Fibroblast of skin of right quadriceps (primary cell): ENCODE measurements at places on chromosomes 1 and 21.

DNA sequence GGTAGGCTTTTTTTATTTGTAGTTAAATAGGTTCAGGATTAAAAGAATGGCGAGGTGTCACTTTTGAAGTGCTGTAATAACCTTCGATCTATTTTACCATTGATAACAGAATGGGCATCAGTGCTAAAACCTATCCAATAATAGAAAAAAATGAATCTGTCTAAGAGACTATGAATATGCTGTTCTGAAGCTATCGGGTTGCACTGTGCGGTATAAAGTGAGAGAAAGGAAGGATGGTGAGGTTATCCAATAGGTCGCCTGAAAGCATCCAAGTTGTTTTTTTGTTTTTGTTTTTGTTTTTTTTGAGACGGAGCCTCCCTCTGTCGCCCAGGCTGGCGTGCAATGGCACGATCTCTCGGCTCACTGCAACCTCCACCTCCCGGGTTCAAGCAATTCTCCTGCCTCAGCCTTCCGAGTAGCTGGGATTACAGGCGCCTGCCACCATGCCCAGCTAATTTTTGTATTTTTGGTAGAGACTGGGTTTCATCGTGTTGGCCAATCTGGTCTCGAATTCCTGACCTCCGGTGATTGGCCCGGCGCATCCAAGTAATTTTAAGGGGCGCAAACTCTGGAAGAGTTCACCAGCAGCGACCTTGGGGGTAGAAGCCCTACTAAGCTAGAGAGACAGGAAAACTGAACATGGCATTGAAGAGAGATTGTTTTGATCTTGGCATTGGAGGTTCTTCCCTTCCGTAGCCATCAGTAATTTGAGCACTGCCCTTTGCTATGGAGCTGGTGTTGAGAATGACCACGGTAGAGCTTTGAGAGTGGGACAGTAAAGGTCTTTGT lies 8.7 kb upstream of the MDM4 start:
- peak; percentile 75 for DNase-seq

GRCh38 chr1:157580179-157580827 lies 17.6 kb downstream of the FCRL4 start:
- DNase-seq: peak; percentile 52

GRCh38 chr1:54413295-54413694 lies 7.1 kb upstream of the SSBP3 start:
- DNase-seq: peak; percentile 71

DNA sequence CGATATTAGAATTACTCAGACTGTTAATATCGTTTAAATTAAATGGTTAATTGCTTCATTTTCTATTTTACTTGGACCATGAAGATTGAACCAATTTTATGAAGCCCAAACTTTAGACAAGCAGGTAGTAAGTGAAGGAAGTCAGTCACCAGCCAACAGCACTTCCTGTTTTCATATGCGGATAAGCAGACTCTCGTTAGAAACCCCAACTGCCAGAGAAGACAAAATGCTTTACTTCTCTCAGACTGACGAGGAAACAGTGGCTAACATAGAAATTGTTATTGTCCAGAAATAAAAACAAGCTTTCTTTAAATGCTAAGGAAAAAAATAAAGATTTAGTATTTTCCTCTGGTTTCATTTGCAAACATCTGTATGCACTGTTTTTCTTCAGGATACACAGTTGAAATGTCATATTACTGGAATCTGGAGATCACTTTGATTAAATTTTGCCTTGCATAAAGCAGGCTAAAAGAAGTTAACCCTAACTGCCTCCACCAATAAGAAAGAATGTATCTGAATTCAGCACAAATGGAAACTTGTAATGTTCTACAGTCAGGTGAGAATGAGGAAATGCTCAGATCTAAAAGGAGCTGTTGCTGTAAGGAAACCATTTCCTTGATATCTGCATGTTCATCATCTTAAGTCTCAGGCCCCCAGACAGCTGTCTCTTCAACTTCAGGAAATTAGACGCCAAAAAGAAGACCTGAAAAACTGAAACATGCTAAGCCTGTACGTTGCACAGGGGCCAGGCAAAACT lies 129.8 kb upstream of the SAMSN1 start:
- DNase-seq: no peak

DNA sequence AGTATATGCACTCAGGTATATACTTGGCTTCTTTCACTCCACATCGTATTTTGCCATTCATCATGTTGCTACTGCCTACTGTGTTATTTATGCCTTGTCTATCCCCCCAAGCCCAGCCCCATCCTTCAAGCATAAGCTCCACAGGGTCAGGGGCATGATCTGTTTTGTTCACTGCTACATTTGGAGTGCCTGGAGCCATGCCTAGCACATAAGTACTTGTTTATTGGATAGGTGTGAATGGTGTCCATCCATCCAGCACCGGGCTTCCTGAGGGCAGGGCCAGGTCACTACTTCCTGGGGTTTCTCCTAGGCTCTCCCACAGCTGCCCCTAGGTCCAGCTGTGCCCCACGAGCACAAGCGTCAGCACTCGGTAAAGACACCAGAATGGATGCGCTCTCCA lies 289.0 kb upstream of the VAMP3 start:
- DNase-seq: no peak

- DNase-seq: no peak
Observed at GRCh38 chr1:152630596-152630995, 7.7 kb upstream of the LCE3A start.

GRCh38 chr1:164188497-164188896 lies 370.5 kb upstream of the PBX1 start:
- DNase-seq: no peak

DNA sequence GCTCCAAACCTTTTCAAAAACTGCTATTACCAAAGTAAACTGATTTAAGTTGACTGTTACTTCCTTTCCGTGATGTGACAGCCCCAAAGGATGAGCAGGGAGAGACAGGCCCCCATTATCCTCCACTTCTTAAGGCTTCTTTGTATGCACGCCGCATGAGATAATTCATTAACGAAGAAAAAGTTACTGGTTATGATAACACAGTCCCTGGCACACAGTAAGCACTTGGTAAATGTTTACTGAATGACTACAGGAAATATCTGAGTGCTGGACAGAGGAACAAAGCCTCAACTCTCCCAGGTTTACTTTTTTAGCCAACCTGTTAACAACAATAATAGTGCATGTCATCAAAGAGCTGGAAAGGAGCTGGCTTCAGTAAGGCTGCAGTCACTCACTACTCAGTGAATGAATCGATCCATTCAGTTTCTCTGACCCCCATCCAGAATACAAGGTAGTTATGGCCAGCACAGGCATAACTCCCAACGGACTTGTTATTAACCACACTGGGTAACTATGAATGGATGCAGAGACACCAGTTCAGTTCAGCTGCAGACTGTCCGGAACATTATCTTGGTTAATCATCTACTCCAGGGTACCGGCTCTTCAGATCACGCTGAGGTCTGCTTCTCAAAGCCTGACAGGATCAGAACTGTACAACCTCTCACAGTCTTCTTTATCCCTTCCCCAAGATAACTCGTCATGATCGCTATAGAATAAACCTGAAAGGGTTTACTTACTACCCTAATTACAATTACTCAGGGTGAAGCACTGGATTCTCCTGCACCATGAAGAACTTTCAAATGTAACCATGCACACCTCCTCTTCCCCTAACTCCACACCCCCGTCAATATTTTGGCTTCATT lies 58.3 kb downstream of the TGFBR3 start:
- no peak for DNase-seq

GRCh38 chr21:45578811-45579381 lies 36.7 kb upstream of the SLC19A1 start:
- no peak for DNase-seq

DNA sequence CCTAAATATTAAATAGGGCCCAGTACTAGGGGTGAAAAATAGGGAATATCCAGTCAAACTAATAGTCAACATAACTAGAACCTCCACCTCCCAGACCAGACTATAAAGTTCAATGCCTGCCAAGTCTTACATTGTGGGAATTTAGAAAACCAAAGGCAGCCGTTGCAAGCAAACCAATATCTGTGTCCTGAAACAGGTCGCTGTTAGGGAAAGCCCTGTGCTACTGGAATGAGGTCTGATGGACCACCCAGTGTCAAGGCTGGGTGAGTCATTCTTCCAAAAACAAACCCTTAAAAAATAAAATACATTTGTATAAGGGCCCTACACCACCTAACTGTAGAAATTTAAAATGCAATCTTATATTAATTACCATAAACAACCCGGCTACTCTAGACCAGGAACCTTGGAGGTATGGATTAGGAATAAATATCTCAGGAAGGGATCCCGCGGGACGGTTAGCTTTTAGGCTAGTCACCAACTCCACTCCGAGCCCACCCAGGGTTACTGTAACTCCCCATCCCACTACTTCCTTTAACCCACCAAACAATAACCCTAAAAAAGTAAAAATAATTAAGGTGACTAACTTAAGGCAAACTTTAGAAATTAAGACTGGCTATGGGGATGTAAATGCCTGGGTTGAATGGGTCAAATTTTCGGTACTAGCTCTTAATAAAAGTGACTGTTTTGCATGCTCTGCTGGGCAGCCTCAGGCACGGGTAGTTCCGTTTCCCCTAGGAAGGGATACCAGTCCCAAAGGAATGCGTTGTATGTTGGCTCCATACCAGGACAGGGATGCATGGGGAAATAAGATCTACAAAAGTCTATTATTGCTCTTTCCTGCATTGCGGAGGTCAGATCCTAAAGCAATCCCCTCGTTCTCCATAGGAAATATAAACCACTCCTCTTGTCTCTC lies 65.4 kb upstream of the TLR5 start:
- DNase-seq: peak; percentile 19

DNA sequence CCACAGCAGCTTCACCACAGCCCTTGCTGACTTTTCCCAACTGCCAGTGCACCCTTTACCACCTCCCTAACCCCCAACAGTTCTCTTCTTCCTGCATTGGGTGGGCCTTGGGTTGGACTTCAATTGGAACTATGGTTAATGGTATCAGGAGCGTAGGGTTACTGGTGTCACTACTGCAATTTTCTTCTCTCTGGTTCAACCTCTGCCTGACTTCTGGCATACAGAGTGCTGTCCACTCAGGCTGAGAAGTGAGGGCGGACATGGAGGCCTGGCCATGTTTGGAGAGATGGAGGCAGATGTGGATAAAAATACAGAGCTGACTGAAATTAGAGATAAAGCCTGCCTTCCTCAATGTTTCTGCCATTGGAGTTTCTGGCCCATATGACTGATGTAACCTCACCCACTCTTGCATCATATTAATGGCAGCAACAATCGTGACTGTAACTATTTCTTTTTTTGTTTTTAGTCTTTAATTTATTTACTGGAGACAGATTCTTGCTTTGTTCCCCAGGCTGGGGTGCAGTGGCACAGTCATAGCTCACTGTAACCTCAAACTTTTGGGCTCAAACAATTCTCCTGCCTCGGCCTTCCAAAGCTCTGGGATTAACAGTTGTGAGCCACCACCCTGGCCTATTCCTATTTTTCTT lies 87.8 kb downstream of the NAV1 start:
- DNase-seq: peak; percentile 50

DNA sequence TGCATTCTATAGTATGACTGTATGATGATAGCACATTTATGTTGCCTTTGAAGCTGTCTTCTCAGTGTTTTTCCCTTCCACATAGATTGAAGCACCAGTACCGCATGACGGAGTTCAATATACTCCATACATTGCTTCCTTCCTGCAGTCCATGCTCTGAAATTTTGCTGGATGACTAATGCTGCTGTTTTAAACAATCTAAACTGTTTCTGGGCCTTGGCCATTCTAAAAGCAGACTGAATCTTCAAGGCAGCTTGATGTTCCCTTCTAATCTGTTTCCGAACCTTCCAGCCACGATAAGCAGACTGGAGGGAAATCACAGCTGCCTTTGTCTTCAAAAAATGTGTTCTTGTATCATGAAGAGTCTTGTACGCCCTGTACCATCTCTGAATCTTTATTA lies 36.2 kb upstream of the F13B start:
- DNase-seq: peak; percentile 10

DNA sequence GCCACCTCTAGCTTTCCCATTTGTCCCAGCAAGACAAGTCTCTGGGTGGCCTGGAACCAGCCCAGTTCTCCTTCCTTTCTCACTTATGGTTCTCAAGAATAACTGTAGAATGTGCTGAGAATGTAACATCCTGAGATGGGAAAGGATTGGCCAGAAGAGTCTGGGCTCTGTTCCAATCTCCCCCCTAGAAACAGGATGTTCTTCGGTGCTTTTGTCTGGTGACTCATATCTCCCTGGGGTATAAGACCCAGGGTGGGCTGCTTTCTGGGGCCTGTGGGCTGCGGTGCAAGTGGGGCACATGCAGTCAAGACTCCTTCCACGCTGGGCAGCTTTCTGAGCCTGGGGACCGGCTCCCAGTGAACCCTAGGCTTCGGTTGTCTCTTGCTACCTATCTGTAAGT lies 251.2 kb upstream of the POU3F1 start:
- peak; percentile 22 for DNase-seq

DNA sequence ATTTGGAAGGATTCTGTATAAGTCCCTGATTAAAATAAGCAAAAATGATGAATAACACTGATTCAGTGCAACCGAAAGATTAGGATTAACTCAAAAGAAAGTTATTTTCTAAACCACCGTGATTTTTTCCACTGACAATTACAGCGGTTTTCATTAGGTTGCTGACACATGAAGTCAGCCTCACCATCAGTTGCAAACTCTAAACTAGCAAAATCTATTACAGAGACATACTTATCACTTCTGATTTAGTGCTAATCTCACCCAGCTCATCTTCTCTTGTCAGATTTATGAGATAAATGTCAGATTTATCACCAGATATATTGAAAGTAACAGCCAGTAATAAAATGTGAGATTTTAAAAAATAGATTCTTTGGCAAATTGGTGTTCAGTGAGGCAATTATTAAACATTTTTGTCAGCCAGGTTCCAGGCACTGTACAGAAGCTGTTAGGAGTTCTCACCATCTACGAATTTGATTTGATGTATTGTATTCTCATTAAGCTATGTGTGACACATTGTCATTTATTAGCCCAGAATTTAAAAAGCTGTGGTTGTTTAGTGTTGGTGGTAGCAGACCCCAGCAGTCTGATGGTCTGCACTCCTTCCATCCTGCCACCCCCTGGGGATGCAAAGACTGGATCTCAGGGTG lies 37.3 kb upstream of the LGALS8 start:
- DNase-seq: no peak

DNA sequence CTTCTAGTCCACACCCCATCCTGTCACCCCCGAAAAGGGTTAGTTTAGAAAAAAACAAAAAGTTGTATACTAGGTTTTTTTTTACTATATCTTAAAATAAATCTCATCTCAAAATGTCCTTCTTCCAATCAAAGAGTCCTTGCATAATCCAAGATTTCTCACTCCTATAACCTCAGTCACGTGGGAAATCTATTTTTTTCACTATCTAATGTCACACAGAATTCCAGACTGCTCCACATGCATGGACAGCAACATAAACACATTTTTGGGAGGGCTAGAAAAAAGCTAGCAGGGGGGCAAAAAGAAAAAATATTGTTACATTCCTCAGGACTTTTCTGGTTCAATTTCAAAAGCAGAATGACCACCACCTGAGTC lies 39.3 kb downstream of the TGFBR3 start:
- no peak for DNase-seq
